CD4-positive, alpha-beta T cell treated with Interleukin-4 for 1 hour (primary cell): ENCODE measurements at places on chromosomes 3 and 15.

DNA sequence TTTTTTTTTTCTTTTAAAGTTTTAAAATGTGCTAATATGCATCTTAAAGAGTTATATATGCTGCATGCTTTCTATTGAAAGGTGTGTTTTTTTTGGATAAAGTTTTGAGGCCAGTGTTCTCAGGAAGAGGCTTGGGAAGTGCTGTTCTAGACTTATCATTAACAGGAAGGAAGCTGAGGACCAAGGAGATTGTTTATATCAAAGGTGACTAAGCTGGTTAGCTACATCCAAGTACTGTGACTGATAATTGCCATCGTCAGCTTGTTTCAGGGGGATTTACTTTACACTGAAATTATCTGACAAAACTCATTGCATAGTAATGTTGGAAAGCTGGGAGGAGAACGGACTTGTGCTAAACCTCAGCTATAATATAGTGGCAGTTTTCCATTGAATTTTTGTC, 36.3 kb upstream of the UTS2B start:
- no peak for DNase-seq

- DNase-seq, result no peak
Observed at GRCh38 chr15:98420837-98421236, 227.5 kb upstream of the IGF1R start.

DNA sequence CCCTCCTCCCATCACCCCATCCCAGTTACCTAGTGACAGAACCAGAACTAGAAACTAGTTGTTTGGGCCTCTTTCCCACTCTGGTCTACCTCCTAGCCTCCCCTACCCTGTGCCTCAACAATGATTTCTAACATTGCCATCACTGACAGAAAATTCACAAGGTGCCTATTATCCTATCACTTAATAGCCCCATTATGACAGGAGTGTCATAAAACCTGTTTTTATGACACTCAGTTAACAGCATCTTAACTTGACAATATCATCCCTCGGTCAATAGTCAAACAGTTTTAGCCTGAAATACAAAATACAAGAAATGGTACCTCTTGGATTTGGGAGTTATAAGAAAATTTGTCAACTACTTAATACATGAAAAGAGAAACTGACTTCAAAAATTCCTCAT, 46.5 kb downstream of the ULK4 start:
- DNase-seq, result no peak

DNA sequence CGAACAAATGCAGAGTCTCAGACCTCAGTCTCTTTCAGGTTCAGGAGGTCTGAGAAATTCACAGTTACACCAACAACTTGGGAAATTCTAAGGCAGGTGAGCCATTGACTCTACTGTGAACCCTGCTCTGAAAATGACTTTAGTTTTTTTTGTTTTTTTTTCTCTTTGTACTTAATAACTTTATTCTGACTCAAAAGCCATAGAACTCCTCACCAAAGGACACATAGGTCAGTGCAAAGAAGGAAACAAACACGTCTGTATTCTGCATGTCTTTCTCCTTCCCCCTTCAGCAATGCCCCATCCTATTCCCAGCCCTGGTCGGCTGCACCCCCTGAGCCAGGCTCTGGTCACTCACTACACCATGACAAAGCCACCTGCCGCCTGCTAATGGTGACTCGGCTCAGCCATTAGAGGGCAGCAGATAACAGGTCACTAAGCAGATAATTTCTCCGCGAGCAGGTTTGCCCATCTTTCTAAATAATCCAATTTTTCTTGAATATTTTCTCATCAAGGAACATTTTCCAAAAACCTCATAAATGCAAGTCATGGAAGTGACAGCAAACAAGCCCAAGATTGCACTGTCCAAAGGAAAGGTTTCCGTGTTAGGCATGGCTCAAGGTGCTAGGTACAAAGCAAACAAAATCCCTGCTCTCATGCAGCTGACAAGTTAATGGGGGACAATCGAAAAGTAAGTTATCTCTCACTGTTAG, 37.7 kb downstream of the TM4SF4 start:
- peak; percentile 41 for DNase-seq

GRCh38 chr3:165056510-165056909, 21.8 kb downstream of the SI start:
- DNase-seq, result no peak

DNA sequence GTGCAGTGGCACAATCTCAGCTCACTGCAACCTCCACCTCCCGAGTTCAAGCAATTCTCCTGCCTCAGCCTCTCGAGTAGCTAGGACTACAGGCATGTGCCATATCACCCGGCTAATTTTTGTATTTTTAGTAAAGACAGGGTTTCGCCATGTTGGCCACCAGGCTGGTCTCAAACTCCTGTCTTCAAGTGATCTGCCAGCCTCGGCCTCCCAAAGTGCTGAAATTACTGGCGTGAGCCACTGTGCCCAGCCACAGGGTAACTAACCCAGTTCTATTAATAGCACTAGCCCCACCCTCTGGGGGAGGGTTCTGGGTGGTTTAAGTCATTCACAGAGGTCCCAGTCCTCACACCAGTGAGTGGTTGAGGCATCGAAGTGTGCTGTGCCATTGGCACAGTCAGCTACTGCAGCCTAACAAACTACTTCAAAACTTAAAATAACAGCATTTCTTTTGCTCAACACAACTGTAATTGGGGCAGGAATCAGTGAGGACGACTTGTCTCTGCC, 44.0 kb downstream of the RHCG start:
- no peak for DNase-seq

GRCh38 chr15:66661432-66662096, 40.5 kb upstream of the SMAD6 start:
- no peak for DNase-seq

GRCh38 chr3:52838561-52839267, 3.9 kb upstream of the MUSTN1 start:
- DNase-seq, result no peak

DNA sequence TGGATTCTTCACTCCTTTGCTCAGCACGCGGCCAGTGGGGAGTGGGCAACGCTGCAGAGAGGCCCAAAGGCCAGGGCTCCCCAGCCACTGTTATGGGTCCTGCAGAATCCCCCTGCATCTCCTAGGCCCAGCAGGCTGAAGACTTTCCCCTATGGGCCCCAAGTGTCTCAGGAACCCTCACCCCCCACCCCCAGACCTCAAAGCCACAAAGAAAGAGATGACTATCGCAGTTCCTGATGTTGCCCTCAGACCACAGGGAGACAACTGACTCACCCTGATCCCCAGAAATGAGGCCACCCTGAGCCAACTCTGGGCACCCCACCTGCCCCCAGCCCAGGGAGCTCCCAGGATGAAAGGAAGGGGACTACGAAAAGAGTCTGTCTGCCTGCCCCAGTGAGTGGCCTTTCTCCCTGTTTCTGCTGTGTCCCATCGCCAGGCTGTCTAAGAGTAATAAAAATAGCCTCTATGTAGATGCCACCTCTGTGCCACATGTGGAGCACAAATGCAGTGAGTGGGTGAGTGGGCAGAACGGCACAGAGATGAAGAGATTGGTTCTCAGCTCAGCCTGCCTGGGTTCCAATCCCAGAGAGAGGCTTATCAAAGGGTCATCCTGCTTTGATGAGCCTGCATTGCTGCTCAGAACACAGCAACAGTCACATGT, 283.0 kb downstream of the UACA start:
- peak; percentile 60 for DNase-seq

- DNase-seq, result peak; percentile 76
Observed at GRCh38 chr15:79923079-79923514, 26.3 kb upstream of the MTHFS start.

DNA sequence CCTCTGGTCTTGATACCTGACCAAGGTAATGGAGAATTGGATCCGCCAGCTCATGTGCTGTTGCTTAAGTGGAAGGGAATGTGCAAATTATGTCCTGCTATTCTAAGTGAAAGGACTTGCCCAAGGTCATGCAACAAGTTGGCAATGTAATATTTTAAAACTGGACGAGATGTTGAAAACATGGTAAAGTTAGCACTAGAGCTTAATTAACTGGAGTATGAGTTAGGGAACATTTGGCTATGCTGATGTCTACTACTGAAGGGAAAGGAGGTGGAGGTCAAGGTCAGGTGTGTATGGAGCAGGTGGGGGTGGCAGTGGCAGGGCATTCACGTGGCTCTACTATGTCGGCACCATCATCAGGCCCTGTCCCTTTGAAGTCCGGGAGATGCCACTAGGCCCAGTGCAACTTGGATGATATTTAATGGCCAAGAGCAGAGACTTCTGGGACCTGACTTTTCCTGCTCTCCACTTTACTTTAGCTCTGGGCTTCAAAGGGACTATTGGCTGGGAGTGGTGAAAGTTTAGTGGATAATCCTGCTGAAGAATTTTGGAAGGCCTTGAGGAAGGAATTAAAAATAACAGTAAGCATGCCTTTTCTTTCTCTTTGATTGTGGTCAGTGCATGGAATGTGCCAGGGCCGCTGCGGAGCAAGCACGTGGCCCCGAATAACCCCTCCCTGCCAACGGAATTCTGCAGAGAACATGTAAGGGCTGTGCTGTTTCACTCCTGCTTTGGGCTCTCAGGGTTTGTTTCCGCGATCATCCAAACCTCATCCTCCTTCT, 14.9 kb downstream of the SMAD3 start:
- DNase-seq, result no peak

- no peak for DNase-seq
Observed at GRCh38 chr15:79450648-79451047, 18.5 kb downstream of the MINAR1 start.

- DNase-seq, result no peak
Observed at GRCh38 chr3:181683563-181683962, 28.2 kb upstream of the SOX2 start.

- no peak for DNase-seq
Observed at GRCh38 chr3:36364260-36364659, 16.0 kb upstream of the STAC start.

DNA sequence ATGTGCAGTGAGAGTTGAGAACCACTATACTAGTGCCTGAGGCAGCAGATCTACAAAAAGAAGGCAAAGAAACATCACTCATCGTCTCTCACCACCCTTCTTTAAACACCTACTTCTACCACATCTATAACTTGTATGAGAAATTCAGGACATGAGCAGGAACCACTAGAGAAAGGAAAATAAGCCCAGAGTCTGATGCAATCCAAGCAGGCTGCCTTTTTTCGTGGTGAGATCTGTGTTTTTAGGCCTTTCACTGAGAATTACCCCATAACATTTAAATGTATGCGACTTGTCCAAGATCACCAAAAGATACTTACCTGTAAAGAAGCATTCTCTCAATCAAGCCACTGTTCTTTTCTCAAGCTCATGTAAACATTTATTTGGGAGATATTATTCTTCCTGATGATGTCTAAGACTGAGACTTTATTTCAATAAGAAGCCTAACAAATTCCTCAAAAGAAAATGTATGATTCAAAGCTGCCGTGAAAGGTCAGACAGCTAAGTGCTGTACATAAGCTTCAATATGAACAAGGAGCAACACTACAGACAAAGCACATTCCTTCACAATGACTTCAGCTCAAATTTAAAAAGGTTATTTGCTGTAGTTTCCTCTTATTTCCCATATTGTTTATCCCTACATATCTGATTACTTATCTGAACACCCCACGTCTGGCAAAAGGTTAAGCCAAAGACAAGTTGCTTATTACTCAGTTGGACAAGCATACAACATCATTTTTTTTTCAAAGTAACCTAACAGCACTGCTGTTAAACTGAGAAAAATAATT, 16.5 kb downstream of the SPICE1 start:
- no peak for DNase-seq

DNA sequence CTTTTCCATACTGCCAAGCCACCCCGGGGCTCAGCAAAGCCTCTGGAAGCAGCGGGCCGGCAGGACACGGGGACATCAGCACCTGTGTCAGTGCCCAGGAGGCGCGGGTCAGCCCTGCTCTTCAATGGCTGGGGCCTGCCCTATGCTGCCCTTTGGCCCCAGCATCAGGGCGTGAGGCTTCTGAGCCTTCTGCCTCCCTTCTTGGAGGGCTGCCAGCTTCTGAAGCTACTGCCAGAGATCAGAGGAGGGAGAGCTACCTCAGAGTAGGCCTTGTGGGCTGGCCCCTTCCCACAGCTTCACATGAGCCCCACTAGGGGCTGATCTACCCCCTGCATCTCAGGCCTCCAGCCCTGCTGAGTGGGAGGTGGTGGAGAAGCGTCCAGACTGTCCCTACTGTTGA, 13.0 kb upstream of the TMEM115 start:
- no peak for DNase-seq

- no peak for DNase-seq
Observed at GRCh38 chr15:101037090-101037830, 118.1 kb downstream of the LRRK1 start.
